ENCODE measurements at places on chromosomes 3 and 15.

DNA sequence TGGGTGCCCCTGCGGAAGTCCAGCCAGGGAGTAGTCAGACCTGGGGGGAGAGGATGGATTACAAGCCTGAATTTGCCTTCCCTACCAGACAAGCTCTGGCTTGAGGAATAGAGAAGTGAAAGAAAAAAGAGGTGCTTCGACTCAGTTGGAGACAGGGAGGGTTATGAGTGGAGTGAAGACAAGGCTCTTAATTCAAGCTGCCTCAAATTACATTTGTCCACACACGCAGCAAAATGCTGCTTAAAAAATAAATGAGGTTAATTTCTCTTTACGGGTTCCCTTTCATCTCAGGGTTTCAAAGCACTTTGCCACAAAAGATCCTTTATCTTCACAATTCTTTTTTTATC, 49.0 kb upstream of the SLC4A7 start:
- DNase-seq = no peak

DNA sequence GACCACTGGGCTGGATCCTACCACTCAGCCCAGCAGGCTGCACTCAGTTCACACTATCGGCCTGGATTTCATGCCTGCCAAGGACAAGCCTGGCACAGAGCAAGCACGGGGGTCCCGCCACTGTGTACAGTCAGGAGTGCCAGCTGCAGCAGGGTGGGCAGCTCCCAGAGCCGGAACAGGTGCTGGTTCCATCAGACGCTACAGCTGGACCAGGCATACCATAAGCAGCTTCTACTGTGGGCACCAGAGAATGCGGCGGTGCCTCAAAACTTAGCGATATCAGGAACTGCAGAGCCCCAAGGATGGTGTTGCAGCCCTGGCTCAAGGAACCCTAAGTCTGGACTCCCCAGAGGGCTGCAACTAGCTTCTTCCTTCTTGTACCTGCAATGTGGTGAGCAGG, 124.8 kb downstream of the BCHE start:
- no peak for DNase-seq

DNA sequence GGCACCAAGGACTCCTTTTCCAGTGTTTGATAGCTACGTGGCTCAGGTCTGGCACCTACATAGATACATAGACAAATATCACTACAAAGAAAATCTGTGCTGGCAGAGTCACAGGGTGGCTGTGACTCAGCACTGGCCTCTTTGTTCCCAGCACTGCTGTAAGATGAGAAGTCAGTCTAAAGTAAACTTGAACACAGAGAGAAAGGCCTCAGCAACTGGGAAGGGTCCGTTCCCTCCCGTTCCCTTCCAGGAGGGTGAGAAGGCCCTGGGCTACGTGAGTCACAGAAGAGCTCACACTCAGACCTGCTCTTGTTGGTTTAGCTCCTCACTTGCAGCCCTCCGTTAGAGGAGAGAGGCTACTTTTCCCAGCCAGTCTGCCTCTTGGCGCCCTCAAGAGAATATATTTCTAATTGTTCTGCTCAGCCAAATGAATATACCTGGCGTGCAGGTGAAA, 23.1 kb downstream of the ANXA2 start:
- no peak for DNase-seq

DNA sequence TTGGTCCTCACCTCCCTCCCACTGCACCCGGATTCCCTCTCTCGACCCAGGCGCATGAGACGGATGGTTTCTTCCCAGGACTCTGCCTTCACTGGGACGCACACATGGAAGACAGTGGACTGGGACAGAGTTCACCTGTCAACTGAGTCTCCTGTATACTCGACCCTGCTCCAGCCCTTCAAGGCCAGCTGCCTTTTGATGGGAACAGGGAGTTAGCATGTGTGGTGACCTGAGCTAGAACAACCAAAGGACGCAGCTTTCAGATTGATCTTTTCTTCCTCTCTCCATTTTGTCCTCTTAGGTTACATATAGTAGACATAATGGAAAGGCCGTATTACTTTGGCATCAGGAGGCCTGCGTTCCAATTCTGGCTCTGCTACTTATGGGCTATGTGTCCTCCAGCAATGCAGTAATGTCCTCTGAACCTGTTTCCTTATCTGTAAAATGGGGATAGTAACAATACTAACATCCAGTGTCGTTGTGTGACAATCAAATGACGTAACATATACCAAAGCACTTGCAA, 94.1 kb downstream of the PEX5L start:
- no peak for DNase-seq
